ENCODE measurements at places on chromosomes 4 and X.

GRCh38 chr4:177315767-177316464 lies 6.2 kb downstream of the NEIL3 start:
- DNase-seq: no peak

- no peak for DNase-seq
Measured at GRCh38 chr4:124486423-124486822, 226.1 kb downstream of the ANKRD50 start.

DNA sequence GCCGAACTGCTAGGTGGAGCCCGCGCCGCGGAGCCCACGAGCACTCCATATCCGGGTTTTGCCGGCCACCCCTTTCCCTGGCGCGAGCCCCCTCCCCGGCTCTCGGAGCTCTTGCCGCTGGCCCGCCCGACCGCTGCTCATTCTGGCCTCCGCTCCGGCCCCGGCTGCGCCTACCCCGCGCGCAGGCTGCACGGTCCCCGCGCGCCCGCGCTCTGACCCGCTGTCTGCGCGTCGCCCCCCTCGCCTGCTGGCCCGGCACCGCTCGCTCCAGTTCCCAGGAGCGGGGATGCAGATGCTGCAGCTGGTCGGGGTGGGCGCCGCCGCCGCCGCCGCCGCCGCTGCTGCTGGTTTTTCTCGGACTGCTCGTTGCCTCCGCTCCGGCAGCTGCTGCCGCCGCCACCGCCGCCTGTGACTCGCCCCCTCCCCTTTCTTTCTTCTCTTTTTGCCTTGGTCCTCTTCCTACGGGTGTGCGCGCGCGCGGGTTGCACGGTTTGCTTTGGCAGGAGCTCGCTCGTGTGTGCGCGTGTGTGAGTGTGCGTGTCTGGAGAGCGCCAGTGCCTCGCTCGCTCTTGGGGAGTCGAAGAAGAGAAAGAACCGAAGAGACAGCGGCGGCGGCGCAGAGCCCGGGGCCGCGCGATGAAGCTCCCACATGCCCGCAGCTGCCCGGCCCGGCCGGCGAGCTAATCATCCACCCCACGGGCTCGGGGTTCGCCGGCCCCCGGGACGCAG lies at the start of gene ADGRL3:
Gene ADGRL3, plus strand, starts transcription at position 140 of the 729 bp plus-strand sequence.
- DNase-seq: peak; percentile 75

GRCh38 chr4:45621971-45622370 lies 501.9 kb downstream of the GABRG1 start:
- DNase-seq: no peak

DNA sequence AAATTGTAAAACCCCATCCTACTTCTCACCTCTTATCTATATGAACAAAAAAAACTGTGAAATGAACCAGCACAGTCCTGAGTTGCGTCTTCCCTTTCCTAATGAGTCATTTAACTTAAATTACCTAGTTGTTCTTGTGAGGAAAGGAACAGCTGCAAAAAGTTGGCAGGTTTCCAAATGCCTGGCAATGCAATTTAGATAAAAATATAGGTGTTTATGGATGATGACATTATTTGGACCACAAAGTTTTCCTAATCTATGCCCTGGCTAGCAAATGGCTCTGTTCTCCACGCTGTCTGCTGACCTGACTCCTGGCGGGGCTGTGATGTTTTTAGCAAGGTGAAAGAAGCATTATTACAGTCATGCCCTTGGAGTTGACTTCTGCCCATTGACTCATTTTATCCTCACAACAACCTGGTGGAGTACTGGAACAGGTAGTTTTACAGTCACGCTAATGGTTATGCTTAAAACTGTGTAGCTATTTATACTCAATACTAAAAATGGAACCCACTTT lies 29.8 kb upstream of the RELL1 start:
- DNase-seq: no peak

DNA sequence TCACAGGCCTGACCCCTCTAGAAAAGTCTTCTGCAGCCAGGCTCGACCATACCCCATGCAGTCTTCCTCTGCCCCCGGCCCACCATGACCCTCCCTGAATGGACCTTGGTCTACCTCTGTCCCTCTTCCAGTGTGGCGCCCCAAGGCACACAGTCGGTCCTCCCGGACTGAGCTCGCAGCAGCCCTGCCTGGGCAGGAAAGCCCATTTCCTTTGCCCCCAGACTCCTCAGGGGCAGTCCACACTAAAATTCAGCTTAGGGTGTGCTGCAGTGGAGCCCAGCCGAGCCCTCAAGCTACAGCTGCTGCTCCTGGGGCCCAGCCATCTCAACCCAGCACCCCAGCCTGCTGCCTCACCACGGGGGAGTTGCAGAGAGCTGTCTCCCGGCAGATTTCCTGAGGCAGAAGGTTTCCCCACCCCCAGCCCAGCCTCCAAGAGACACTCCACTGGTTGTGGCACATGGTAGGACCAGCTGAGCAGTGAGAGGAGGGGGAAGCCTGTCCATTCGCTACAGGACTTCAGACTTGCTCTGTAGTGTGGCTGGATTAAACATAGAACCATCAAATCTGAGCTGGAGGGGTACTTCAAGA lies 37.5 kb upstream of the IQSEC2 start:
- no peak for DNase-seq

DNA sequence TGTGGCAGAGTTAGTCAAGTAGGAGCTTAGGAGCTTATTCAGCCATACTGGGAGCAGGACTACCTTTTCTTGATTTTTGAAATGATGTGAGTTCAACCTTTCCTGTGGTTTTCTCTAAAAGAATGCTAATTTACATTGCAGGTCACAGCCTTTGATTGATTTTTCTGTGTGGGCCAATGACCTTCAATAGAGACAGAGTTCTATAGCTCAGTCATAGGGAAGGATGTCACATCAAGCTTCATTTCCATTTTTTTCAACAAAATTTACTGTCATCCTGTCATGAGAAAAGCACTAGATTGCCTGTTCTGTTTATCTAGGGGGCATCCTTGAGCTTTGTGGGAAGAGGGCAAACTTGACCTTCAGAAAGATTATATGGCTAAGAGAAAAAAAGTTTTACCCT lies 448.7 kb downstream of the MID1IP1 start:
- DNase-seq: no peak

DNA sequence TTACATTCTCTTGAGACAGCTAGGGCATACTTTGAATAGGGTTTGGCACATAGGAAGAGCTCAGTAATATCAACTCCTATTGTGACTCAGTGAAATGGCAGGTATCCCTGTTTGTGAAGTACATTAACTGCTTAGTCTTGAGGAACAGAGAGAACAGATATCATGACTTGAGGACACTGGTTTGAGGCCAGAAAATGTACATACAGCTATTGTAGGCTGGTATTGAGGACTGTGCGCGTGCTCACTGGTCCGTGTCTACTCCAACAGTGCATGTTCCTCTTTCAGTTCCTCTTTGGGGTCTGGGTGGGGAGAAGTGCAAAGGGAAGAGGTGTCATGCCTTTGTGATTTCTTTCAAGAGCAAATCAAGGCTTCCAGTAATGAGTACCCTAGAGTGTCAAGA lies 34.6 kb upstream of the TBC1D9 start:
- DNase-seq: no peak

All from endothelial cell (in vitro differentiated cells).